Uterine smooth muscle cell (primary cell): ENCODE measurements at places on chromosomes 4 and X. TPM values are rescaled to one million over a fixed set of nuclear protein-coding genes. Genes with fewer than 3 reads are reported as not detected.

BTC gene
- 0.11 and 0.25 TPM in 2 replicates for total RNA-seq

MAP9 gene
- total RNA-seq, result 13.3 and 15.7 TPM in 2 replicates

SPIN2A gene
- 0.37 and 0.44 TPM in 2 replicates for total RNA-seq

FHDC1 gene
- total RNA-seq, result 0.11 and 0.25 TPM in 2 replicates

GPRIN3 gene
- 0.12 and 0.22 TPM in 2 replicates for total RNA-seq

PRKX gene
- total RNA-seq, result 11.8 and 18.4 TPM in 2 replicates

ATP8A1 gene
- 1.6 and 6.1 TPM in 2 replicates for total RNA-seq

ATP2B3 gene
- under 0.01 TPM in 1 of 2 replicates, not detected in the other for total RNA-seq

RBM46 gene
- total RNA-seq, result not detected in 2 replicates

NSG1 gene
- total RNA-seq, result 0.44 TPM in 1 of 2 replicates, not detected in the other

NLGN3 gene
- under 0.01 and 0.12 TPM in 2 replicates for total RNA-seq

CDX4 gene
- total RNA-seq, result not detected in 2 replicates

BST1 gene
- 2.7 and 3.1 TPM in 2 replicates for total RNA-seq

DIPK2B gene
- total RNA-seq, result 0.11 and 0.12 TPM in 2 replicates

STPG2 gene
- total RNA-seq, result not detected in 2 replicates

TAF1 gene
- total RNA-seq, result 63.2 and 68.9 TPM in 2 replicates

KLF8 gene
- 2.5 and 3.1 TPM in 2 replicates for total RNA-seq

GLRA3 gene
- under 0.01 TPM in 1 of 2 replicates, not detected in the other for total RNA-seq

MAGEA10 gene
- not detected in 2 replicates for total RNA-seq

SERPINA7 gene
- not detected in 2 replicates for total RNA-seq

TLR8 gene
- total RNA-seq, result not detected in 2 replicates

MTMR8 gene
- 0.11 and 0.37 TPM in 2 replicates for total RNA-seq

SPANXA2 gene
- not detected in 2 replicates for total RNA-seq

ABCG2 gene
- total RNA-seq, result 2.3 and 3.0 TPM in 2 replicates

PAGE2 gene
- not detected in 2 replicates for total RNA-seq

KLHL34 gene
- total RNA-seq, result under 0.01 TPM in 1 of 2 replicates, not detected in the other

KLHL13 gene
- total RNA-seq, result 6.0 and 8.5 TPM in 2 replicates

NEXMIF gene
- total RNA-seq, result under 0.01 TPM in 2 replicates

IRS4 gene
- total RNA-seq, result not detected in 2 replicates

AADAT gene
- 4.5 and 4.6 TPM in 2 replicates for total RNA-seq

PABPC1L2A gene
- total RNA-seq, result not detected in 2 replicates

HOPX gene
- 0.37 and 2.2 TPM in 2 replicates for total RNA-seq

C4orf36 gene
- total RNA-seq, result 0.77 and 2.1 TPM in 2 replicates

FGF13 gene
- 1.7 and 2.2 TPM in 2 replicates for total RNA-seq

CYLC1 gene
- total RNA-seq, result not detected in 2 replicates

TSPAN7 gene
- 0.11 TPM in 1 of 2 replicates, not detected in the other for total RNA-seq

BBS7 gene
- total RNA-seq, result 36.1 and 39.3 TPM in 2 replicates

FAM241A gene
- total RNA-seq, result 1.6 and 3.2 TPM in 2 replicates

PRDM5 gene
- total RNA-seq, result 23.5 and 25.0 TPM in 2 replicates

GPM6B gene
- total RNA-seq, result 4.6 and 8.1 TPM in 2 replicates

ZCCHC18 gene
- 0.55 and 2.0 TPM in 2 replicates for total RNA-seq
